T-helper 17 cell (primary cell): ENCODE measurements at places on chromosomes 11 and 22.
A peak's percentile ranks its signal among the peaks of the same experiment; 100 is the strongest.

- no peaks in the 10 kb centered on the region for H3K36me3 ChIP-seq
- H3K4me3 ChIP-seq, result no peak overlapping the region
- H3K27me3 ChIP-seq, result peaks cover 6% of the 10 kb centered on the region
Observed at GRCh38 chr11:79129702-79130101, 311.1 kb downstream of the TENM4 start.

- H3K4me1 ChIP-seq, result peaks cover 11% of the 10 kb centered on the region
- DNase-seq, result no peak
- H3K27me3 ChIP-seq, result peaks cover 32% of the 10 kb centered on the region
- H3K36me3 ChIP-seq, result peaks cover 2% of the 10 kb centered on the region
Observed at GRCh38 chr22:44396021-44396726, 83.4 kb upstream of the SHISAL1 start.

DNA sequence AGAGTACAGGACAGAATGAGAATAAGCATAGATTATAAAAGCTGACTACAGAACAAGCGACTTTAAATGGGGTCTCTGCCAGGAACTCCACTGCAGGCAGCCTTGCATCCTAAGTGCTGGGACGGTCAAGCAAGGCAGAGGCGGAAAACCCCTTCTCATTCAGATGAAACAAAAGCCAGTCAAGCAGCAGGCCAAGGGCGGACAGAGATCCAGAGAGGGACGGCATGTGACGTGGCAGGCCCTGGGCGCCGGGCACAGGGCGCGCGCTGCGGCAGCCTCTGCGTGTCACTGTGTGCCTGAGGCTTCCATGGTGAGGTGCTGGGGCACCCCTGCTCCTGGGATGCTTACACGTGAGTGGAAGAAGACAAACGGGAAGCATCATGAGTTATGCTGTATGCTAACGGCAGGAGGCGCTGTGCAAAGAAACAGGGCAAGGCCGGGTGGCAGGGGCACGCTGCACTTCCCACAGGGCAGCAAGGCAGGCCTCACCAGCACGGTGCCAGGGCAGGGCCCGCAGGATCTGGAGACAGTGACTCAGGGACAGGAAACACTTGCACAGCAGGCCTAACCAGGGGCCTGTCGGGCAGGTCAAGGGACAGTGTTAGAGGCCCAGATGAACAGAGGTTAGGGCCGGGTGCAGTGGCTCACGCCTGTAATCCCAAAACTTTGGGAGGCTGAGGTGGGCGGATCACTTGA lies 6.2 kb downstream of the TOLLIP start:
- H3K4me3 ChIP-seq, result no peak overlapping the region
- H3K27ac ChIP-seq, result no peak overlapping the region
- no peak for DNase-seq
- peaks cover 39% of the 10 kb centered on the region for H3K4me1 ChIP-seq
- H3K36me3 ChIP-seq, result no peaks in the 10 kb centered on the region

DNA sequence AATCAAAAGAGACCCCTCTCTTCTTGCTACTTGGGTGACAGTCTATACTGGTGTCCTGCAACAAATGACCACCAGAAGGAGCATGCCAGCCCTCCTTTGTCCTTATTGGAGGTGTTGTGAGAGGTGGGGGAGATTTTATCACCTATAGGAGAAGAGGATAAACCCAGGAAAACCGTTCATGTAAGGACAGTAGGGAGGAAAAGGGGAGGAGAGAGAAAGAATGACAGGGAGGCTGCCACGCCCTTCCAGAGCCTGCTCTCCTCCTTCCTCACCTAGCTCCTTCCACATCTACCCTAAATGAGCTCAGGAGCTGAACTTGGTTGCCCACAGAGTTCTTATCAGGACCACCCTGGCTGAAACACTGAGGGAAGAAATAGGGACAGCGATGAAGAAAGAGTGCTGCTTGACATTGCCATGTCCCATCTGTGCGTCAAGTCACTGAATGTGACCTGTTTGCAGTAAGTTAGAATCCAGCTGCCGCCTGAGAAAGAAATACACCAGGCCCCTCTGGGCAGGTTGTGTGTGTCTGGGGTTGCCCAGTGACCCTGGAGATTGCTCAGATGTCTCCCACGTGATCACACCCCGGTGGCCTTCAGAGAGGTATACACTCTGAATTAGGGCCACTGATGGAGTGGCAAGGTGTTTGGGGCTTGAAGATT lies 40.4 kb upstream of the ETS1 start:
- H3K4me3 ChIP-seq, result peak overlapping the region; percentile 74
- no peaks in the 10 kb centered on the region for H3K27me3 ChIP-seq
- H3K27ac ChIP-seq, result peak overlapping the region; percentile 98
- no peak for DNase-seq

DNA sequence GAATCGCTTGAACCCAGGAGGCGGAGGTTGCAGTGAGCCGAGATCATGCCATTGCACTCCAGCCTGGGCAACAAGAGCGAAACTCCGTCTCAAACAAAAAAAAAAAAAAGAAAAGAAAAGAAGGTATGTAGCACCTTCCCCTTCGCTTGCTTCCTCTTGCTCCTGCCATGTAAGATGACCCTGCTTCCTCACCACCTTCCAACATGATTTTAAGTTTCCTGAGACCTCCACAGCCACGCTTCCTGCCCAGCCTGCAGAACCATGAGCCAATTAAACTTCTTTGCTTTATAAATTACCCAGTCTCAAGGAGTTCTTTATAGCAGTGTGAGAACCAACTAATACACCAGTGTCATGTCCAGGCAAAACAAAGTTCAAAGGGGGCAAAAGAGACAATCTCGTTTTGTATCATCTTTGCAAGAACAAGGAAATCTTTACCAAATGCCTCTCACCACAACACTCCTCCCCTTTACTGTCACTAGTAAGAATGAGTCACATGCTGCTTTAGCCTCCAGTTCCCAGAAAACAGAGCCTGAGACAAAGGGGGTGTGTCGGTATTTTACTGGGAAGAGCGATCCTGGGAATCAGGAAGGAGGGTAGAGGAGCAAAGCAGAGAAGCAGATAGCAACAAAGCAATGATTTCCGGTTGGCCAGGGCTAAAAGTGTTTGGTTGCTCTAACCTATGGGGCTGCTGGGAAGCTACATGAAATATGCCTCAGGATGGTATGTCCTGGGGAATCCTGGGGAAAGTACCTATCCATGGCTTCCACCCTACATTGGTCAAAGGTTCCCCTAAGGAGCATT lies 10.5 kb upstream of the MCHR1 start:
- H3K4me1 ChIP-seq, result peaks cover 7% of the 10 kb centered on the region
- H3K27ac ChIP-seq, result peak overlapping the region; percentile 6
- H3K36me3 ChIP-seq, result no peaks in the 10 kb centered on the region
- H3K27me3 ChIP-seq, result no peaks in the 10 kb centered on the region
- H3K4me3 ChIP-seq, result no peak overlapping the region
- DNase-seq, result no peak

GRCh38 chr11:96197801-96198701 lies 144.9 kb downstream of the MAML2 start:
- H3K4me1 ChIP-seq, result peaks cover 45% of the 10 kb centered on the region
- H3K36me3 ChIP-seq, result no peaks in the 10 kb centered on the region
- no peak for DNase-seq

DNA sequence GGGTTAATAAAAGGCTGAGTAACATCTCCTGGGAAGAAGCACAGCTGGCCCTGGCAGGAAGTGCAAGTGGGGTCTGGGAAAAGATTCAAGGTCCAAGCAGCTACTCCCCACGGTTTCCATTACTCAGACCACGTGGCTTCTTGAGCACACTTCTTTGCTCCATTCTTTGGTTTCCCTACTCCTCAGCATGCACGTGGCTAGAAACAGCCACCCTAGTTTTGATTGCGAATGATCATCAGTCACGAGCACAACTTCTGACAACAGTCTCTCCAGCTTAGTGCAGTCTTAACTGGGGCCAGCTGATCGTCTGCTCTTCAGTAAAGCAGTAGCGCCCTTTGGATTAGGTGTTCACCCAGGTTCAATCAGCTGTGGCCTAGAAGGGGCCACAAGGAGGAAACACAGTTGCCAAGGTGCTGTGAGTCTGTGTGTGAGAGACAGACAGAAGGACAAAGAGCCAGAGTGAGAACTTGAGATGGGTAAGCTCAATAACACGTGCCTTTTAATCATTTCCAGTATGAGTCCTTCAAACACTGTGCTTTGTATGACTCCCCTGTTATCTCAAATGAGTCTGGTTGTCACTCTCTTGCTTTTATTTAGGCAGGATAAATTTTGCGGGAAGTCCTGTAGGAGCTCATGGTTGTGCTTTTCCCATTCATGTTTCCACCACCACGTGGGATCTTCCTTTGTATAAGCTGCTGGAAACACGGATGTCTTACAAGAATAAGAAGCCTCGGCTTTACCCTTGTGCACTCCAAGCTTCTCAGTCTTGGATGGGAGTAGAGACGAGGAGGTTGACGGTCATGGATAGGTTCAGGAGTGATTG lies 901 bp upstream of the PARVA start:
- peaks cover 6% of the 10 kb centered on the region for H3K4me1 ChIP-seq
- peak overlapping the region; percentile 61 for H3K27ac ChIP-seq
- peak overlapping the region; percentile 80 for H3K4me3 ChIP-seq
- no peaks in the 10 kb centered on the region for H3K36me3 ChIP-seq
- DNase-seq, result no peak

DNA sequence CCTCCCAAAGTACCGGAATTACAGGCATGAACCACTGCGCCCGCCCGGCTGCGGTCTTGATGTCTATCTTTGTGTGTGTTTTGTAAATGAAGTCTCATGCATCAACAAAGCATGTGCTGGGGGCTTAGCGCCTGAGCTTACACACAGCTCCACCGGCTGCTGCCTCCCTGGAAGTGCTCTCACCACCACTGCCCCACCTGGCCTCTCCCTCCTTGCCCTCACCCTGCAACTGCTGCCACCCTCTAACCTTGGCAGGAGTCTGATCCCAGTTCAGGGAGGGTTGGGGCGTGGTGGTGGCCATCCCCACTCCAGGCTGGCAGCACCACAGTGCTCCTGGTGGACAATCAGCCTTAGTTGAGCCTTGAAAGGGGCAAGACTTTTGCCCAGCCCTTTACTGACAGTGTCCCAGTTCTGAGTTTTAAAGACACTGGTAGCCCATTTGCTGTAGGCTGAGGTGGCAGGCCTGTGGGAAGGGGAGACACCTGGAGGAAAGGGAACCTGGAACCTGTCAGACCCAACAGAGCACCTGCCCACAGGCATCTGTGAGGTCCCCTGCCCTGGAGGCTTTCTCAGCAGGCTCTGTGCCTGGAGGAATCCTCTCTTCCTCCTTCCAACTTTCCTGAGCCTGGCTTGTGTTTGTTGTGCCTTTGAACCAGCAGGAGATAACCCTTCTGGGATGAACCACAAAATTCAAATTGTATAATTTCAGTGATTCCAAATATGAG lies 42.4 kb upstream of the WEE1 start:
- no peaks in the 10 kb centered on the region for H3K36me3 ChIP-seq
- no peaks in the 10 kb centered on the region for H3K27me3 ChIP-seq
- H3K27ac ChIP-seq, result peak overlapping the region; percentile 49
- DNase-seq, result no peak

DNA sequence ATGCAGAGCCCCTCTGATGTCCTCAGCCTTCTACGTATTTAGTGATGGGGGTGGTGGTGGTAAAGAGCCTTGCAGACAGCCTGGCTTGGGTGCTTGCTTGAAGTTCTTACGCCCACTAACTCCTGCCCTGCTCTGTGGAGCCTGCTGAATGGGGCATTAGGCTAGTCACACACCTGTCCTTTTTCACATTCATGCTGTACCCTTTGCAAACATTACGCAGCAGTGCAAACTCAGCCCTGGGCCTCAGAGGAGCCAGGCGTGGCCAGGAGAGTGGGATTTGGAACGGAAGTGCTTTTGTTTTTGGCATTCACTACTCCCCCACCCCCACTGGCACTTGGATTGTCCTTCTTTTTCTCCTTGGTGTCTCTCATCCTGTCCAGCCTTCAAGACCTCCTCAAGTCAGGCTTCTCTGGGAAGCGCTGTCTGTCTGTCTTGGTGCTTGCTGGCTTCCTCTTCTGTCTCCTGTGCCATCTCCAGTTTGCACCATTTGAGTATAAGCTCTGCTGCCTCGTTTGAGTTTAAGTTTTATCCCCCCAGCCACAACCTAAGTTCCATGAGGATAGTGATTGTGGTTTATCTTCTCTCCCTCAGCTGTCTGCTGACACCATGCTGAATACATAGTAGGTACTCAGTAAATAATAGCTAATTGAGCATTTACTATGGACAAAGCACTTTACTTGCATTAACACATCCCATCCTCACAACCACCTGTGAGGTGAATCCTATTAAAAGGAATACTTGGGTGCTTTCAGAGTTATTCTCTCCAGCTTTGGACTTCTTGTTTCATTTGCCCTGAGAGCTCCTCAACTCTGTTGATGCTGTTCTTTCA lies 26.7 kb downstream of the ZBTB16 start:
- peaks cover 53% of the 10 kb centered on the region for H3K4me1 ChIP-seq
- H3K27me3 ChIP-seq, result no peaks in the 10 kb centered on the region
- H3K27ac ChIP-seq, result no peak overlapping the region
- no peaks in the 10 kb centered on the region for H3K36me3 ChIP-seq

DNA sequence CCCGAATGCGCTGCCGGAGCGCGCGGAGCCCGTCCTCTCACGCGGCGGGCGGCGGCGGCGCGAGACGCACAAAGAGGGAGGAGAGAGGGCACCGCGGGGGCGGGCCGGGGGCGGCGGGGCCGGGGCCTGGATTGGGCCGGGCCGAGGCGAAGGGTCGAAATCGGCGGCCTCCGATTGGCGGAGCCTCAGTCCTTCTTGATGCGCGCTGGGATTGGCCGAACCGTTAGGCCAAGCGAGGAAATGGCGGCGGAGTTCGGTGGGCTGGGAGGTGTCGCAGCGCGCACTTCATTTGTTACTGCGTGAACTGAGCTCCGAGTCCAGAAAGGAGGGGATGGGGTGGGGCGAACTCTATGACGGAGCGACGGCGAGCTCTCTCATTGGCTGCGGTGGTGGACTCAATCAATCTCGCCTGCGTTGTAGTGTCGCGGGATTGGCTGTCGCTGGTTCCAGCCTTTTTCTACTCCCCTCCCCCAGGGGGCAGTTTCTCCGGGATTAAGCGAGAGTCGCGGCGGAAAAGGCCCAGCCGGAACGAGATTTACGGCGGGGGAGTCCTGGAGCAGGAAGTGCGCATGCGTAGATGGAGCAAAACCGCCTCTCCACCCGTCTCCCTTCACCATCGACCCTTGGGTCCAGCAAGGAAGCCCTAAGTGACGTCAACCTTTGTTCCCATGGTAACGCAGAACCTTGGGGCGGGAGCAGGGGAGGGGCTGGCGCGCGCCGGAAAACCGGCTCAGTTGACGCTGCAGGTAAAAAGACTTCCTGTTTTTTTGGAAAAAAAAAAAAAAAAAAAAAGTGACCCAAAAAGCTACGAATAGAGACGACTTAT lies at the start of gene SF1:
Gene SF1 (minus strand): TSS at position 70 of the 826 bp plus-strand sequence. CDS start 150 bp downstream, outside the sequence.
- DNase-seq, result peak; percentile 96
- H3K27me3 ChIP-seq, result no peaks in the 10 kb centered on the region
- H3K36me3 ChIP-seq, result peaks cover 8% of the 10 kb centered on the region
- peak within 1 kb of the TSS; percentile 92 for H3K4me3 ChIP-seq
- H3K4me1 ChIP-seq, result peaks cover 52% of the 10 kb centered on the region
- peak within 1 kb of the TSS; percentile 100 for H3K27ac ChIP-seq

DNA sequence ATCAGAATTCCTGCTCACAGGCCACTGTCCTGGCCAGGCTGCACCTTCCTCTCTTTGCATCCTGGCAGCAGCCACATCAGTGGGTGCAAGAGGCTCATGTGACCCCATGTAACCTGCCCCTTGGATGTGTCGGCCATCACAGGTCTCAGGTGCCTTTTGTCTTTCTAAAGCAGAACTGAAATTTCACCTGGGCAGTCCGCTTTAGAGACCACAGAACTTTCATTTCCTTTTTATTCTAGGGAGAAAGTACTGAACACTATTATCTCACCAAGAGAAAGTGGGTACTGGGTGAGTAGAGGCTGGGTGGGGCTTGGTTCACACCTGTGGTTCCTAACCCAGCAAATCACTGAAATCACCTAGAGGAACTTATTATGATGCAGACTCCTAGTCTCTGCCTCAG lies 51.7 kb upstream of the NUP160 start:
- peaks cover 14% of the 10 kb centered on the region for H3K4me1 ChIP-seq
- no peak overlapping the region for H3K4me3 ChIP-seq
- no peaks in the 10 kb centered on the region for H3K27me3 ChIP-seq
- no peak overlapping the region for H3K27ac ChIP-seq
- no peaks in the 10 kb centered on the region for H3K36me3 ChIP-seq
- no peak for DNase-seq
